Smooth muscle cell of the coronary artery (primary cell): ENCODE measurements at places on chromosomes 6 and 20. TPM values are rescaled to one million over a fixed set of nuclear protein-coding genes. Genes with fewer than 3 reads are reported as not detected.

PDE10A gene
- total RNA-seq, result 1.9 and 13.0 TPM in 2 replicates

OLIG3 gene
- total RNA-seq, result not detected in 2 replicates

PI3 gene
- total RNA-seq, result not detected in 2 replicates

DTD1 gene
- 38.6 and 100 TPM in 2 replicates for total RNA-seq

ZNF391 gene
- 0.45 and 0.70 TPM in 2 replicates for total RNA-seq

CYP24A1 gene
- 0.60 and 0.94 TPM in 2 replicates for total RNA-seq

SMPDL3A gene
- 1.4 and 21.6 TPM in 2 replicates for total RNA-seq

THBS2 gene
- 1,023 and 3,001 TPM in 2 replicates for total RNA-seq

CLVS2 gene
- total RNA-seq, result not detected in 2 replicates

DLL1 gene
- total RNA-seq, result 0.38 and 1.8 TPM in 2 replicates

ZBTB12 gene
- total RNA-seq, result 6.2 and 12.4 TPM in 2 replicates

FAXC gene
- 0.15 and 0.23 TPM in 2 replicates for total RNA-seq

CD109 gene
- total RNA-seq, result 5.2 and 18.0 TPM in 2 replicates

ADGRF5 gene
- total RNA-seq, result 0.23 and 5.1 TPM in 2 replicates

SLC17A1 gene
- not detected in 2 replicates for total RNA-seq

MAP7 gene
- 0.23 and 0.82 TPM in 2 replicates for total RNA-seq

SAPCD1 gene
- total RNA-seq, result 0.53 and 0.70 TPM in 2 replicates

TMEM151B gene
- total RNA-seq, result not detected in 2 replicates

RBPJL gene
- not detected in 2 replicates for total RNA-seq

GDAP1L1 gene
- total RNA-seq, result not detected in 2 replicates

MYCT1 gene
- total RNA-seq, result 0.47 and 9.5 TPM in 2 replicates

RFX6 gene
- total RNA-seq, result not detected in 2 replicates

RBCK1 gene
- total RNA-seq, result 59.2 and 70.3 TPM in 2 replicates

NKAIN4 gene
- total RNA-seq, result 0.15 TPM in 1 of 2 replicates, not detected in the other

RIMS1 gene
- 3.2 and 3.5 TPM in 2 replicates for total RNA-seq

TFAP2C gene
- 1.8 TPM in 1 of 2 replicates, not detected in the other for total RNA-seq

RIPOR2 gene
- 0.23 TPM in 1 of 2 replicates, not detected in the other for total RNA-seq

OOEP gene
- total RNA-seq, result not detected in 2 replicates

SAMD10 gene
- total RNA-seq, result 0.23 and 0.45 TPM in 2 replicates

BNIP5 gene
- total RNA-seq, result not detected in 2 replicates

ACTL10 gene
- 1.5 and 2.8 TPM in 2 replicates for total RNA-seq

KCNK16 gene
- not detected in 2 replicates for total RNA-seq
